Renal cortical epithelial cell (primary cell): ENCODE measurements at places on chromosomes 2 and 18. TPM values are rescaled to one million over a fixed set of nuclear protein-coding genes. Genes with fewer than 3 reads are reported as not detected.

Gene IL1F10
- total RNA-seq: not detected in 2 replicates

- peak; percentile 43 for DNase-seq
Measured at GRCh38 chr2:137969418-137969765, 5.1 kb downstream of the HNMT start.

GRCh38 chr2:207763303-207763917 is 6.3 kb downstream of the FZD5 start:
- DNase-seq: no peak

DNA sequence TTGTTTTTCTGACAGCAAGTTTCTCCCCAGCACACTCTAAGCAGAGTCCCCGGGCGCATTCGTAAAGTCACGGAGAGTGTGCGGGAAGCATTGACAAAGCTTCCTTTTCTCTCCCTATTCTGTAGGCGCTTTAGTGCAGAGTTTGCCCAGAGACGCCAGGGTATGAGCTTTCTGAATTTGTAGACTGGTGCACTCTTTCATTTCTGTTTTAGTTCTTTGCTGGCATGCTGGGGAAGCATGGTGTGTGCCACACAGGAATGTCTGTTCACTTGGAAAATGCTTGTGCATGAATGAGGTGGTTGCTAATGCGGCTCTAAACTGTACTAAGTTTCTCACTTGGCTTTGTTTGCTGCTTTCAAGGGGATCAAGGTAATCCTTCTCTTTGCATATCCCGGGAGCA is 102.6 kb downstream of the RTN4 start:
- no peak for DNase-seq

GRCh38 chr18:10143596-10143995 is 229.8 kb downstream of the VAPA start:
- DNase-seq: no peak
